Hepatocyte (in vitro differentiated cells): ENCODE measurements at places on chromosomes 12 and 14. TPM values are rescaled to one million over a fixed set of nuclear protein-coding genes. Genes with fewer than 3 reads are reported as not detected.

Gene EFS
- 9.7 and 10.2 TPM in 2 replicates for total RNA-seq

Gene FOXN3
- total RNA-seq: 38.9 and 47.6 TPM in 2 replicates

Gene PTGDR
- total RNA-seq: 2.5 and 3.1 TPM in 2 replicates

Gene CLEC2A
- total RNA-seq: 0.28 TPM in 1 of 2 replicates, not detected in the other

Gene ARHGAP9
- 0.44 and 2.0 TPM in 2 replicates for total RNA-seq

Gene EML5
- total RNA-seq: 1.1 and 1.4 TPM in 2 replicates

Gene ESPL1
- total RNA-seq: 7.6 and 9.0 TPM in 2 replicates

Gene SOX5
- total RNA-seq: 26.4 and 26.9 TPM in 2 replicates

Gene ZNF740
- total RNA-seq: 13.2 and 23.2 TPM in 2 replicates

Gene FOXN4
- total RNA-seq: not detected in 2 replicates

Gene KRT6C
- 0.07 and 0.32 TPM in 2 replicates for total RNA-seq

Gene DDX11
- total RNA-seq: 18.6 and 24.8 TPM in 2 replicates

Gene GPR84
- total RNA-seq: 0.07 TPM in 1 of 2 replicates, not detected in the other

Gene TAS2R9
- 0.13 TPM in 1 of 2 replicates, not detected in the other for total RNA-seq

DNA sequence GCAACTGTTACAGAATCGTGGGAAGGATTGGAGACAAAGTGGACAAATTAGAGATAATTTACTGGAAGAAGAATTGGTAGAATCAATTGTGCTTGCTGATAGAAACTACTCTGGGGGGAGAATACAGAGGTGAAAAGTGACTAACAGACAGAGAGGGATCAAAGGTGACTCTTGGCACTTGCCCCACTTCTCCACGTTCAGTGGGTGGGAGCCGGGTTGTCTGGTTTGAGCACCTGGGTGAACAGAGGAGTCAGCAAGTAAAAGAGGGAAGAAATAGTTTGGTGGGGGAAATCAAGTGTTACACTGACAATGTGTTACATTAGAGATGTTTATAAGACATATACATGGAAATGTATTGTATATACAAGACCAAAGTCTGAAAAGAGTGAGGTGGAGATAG lies 69.1 kb downstream of the PPP2R5E start:
- no peaks in the 10 kb centered on the region for H3K27me3 ChIP-seq
- no peak overlapping the region for H3K4me3 ChIP-seq
- no peaks in the 10 kb centered on the region for H3K36me3 ChIP-seq
- H3K4me1 ChIP-seq: peaks cover 24% of the 10 kb centered on the region
- peak overlapping the region; percentile 78 for H3K27ac ChIP-seq

GRCh38 chr12:12518919-12519318 lies 43.7 kb downstream of the DUSP16 start:
- peaks cover 25% of the 10 kb centered on the region for H3K4me1 ChIP-seq
- H3K36me3 ChIP-seq: no peaks in the 10 kb centered on the region
- H3K27me3 ChIP-seq: no peaks in the 10 kb centered on the region
- H3K4me3 ChIP-seq: no peak overlapping the region

DNA sequence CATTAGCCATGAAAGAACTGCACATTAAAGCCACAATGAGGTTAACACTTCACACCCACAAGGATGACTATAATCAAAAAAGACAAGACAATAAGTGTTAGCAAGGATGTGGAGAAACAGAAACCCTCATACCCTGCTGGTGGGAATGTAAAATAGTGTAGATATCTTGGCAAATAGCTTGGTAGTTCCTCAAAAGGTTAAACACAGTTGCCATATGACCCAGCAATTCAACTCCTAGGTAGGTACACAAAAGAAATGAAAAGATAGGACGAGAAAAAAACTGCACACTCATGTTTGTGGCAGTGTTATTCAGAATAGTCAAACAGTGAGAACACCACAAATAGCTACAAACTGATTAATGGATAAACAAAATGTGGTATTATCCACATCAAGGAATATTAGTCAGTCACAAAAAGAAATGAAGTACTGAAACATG lies 93.5 kb downstream of the ATXN2 start:
- no peaks in the 10 kb centered on the region for H3K4me1 ChIP-seq
- DNase-seq: no peak
- H3K36me3 ChIP-seq: no peaks in the 10 kb centered on the region
- no peak overlapping the region for H3K27ac ChIP-seq

DNA sequence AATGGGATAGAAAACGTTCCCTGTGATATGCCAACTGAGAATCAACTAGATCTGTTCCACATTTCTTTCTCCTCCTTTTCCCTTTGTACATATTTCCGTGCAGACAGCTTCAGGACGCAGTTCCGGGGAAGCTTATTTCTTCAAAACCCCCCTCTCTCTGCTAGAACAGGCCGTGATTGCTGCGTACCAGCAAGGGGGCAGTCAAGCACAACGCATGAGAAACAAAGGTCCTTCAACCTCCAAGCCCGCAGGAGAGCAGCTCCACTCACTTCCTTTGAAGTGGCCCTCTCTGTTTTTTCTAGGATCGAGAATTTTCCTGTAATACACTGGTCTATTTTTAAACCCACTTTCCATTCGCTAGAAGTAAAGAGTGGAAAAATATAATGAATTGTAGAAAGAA lies 80.8 kb downstream of the ZNF664 start:
- DNase-seq: peak; percentile 87
- no peaks in the 10 kb centered on the region for H3K27me3 ChIP-seq
- H3K36me3 ChIP-seq: no peaks in the 10 kb centered on the region
- H3K4me1 ChIP-seq: peaks cover 8% of the 10 kb centered on the region
- no peak overlapping the region for H3K4me3 ChIP-seq

DNA sequence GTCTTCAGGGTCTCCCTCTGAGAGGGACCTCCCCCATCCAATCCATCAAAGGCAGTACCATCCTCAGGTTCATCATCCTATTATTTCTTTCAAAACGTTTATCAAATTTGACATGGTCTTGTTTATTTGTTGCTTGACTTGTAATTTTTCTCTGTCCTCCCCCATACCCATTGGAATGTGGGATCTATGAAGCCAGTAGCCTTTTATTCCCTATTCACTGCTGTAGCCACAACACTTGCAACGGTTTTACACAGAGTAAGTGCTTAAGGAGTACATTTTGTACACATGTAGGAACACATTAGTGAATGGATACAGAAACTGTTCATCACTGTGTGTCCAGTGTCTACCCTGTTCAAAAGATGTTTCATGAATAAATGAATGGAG lies 41.5 kb downstream of the IGF1 start:
- no peaks in the 10 kb centered on the region for H3K36me3 ChIP-seq
- no peak overlapping the region for H3K4me3 ChIP-seq

- H3K4me3 ChIP-seq: no peak overlapping the region
- H3K36me3 ChIP-seq: no peaks in the 10 kb centered on the region
- no peaks in the 10 kb centered on the region for H3K4me1 ChIP-seq
Measured at GRCh38 chr14:59425322-59425935, 39.8 kb downstream of the GPR135 start.

- no peaks in the 10 kb centered on the region for H3K27me3 ChIP-seq
- no peak for DNase-seq
- no peak overlapping the region for H3K27ac ChIP-seq
- no peaks in the 10 kb centered on the region for H3K36me3 ChIP-seq
Measured at GRCh38 chr12:58009405-58010195, 68.2 kb downstream of the ATP23 start.

GRCh38 chr14:67512463-67513310 lies 20.4 kb upstream of the PLEKHH1 start:
- peaks cover 7% of the 10 kb centered on the region for H3K27me3 ChIP-seq
- no peaks in the 10 kb centered on the region for H3K36me3 ChIP-seq
- peak overlapping the region; percentile 87 for H3K27ac ChIP-seq

DNA sequence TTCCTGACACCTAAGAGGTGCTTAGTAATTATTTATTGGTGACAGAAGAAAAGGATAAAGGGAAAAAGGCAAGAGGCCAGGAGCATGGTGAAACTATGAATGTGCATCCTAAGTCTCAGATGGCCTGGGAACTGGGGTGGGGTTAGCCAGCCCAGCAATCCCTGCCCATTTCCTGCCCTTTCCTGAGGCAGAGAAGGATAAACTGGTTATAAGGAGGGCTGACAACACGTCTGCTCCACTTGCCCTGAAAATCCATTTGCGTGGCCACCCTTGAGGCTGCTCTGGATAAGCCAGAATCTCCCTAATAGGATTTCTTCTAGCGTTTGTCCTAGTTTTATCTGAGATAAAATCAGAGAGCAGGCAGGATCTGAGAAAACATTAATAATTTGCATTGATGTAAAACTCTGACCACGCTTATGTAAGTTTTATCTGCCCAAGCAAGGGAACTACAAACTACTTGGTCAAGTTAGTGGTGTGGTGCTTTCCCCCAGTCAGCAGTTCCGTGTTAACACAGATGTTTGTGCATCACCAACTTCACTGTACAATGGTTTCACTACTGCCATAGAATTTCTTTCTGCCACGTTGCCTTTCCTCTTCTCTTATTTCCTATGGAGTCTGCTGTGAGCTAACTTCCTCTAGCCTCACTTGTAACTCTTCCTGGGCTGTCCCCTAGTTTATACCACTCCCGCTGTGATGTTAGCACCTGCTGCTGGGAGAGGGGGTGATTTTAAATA lies 392.7 kb downstream of the RPS29 start:
- no peaks in the 10 kb centered on the region for H3K4me1 ChIP-seq
- DNase-seq: no peak
- no peak overlapping the region for H3K27ac ChIP-seq
- no peaks in the 10 kb centered on the region for H3K36me3 ChIP-seq
- H3K27me3 ChIP-seq: no peaks in the 10 kb centered on the region
- H3K4me3 ChIP-seq: no peak overlapping the region

GRCh38 chr14:95885866-95886265 lies 9.2 kb downstream of the TUNAR start:
- H3K27ac ChIP-seq: no peak overlapping the region
- no peaks in the 10 kb centered on the region for H3K4me1 ChIP-seq
- DNase-seq: no peak
- peaks cover 21% of the 10 kb centered on the region for H3K27me3 ChIP-seq
- H3K36me3 ChIP-seq: no peaks in the 10 kb centered on the region

DNA sequence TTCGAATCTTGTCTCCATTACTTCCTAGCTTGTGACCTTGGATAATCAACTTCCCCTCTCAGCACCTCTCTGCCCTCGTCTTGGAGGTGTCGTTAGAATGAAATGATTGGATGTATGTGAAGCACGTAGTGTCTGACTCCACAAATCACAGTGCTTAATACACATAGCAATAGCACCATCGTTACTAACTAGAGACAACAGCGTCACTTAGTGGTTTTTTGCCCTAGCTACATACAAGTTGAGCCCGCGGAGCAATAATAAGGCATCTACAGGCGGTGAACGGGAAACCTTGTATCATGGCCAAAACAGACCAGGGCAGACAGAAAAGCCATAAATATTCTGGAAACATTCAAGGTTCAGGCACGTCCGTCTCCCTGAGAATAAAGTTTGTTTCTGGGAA lies 154.9 kb downstream of the ASCL4 start:
- H3K4me1 ChIP-seq: no peaks in the 10 kb centered on the region
- peaks cover 20% of the 10 kb centered on the region for H3K27me3 ChIP-seq
- no peaks in the 10 kb centered on the region for H3K36me3 ChIP-seq
- DNase-seq: peak; percentile 32

DNA sequence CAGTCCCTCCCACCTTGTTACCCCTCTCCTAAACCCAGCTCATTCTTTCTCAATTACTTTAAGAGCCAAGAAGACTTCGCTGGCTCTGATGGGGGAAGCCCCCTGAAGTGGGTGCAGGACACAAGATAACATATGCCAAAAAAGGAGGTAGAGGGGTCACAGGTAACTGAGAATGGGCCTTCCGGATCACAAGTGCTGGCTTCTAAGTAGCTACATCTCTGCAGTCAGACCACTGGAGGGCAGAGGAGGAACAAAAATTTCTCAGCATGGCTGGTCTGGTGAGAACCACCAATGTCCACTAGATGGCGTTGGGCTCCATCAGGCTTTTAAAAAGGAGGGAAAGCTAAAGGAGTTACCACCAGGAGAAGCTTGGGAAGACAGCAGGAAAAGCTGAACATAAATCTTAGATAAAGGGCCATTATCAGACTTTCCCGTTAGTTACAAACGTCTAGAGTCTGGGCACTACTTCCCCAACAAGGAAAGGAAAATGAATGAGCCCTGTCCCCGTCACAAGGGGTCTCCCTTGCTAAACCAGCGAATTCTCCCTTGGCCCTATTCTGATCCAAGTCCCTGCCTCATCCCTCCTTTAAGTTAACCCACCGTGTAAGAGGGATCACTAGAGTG lies 11.6 kb upstream of the CDH24 start:
- DNase-seq: peak; percentile 94
- no peaks in the 10 kb centered on the region for H3K36me3 ChIP-seq
- H3K27ac ChIP-seq: peak overlapping the region; percentile 89
- no peaks in the 10 kb centered on the region for H3K27me3 ChIP-seq

- no peaks in the 10 kb centered on the region for H3K36me3 ChIP-seq
- no peaks in the 10 kb centered on the region for H3K27me3 ChIP-seq
- peak; percentile 66 for DNase-seq
- no peaks in the 10 kb centered on the region for H3K4me1 ChIP-seq
- H3K27ac ChIP-seq: no peak overlapping the region
- no peak overlapping the region for H3K4me3 ChIP-seq
Measured at GRCh38 chr12:80763874-80764273, 47.2 kb downstream of the MYF5 start.

GRCh38 chr12:65948320-65949008 lies 124.2 kb downstream of the HMGA2 start:
- no peaks in the 10 kb centered on the region for H3K27me3 ChIP-seq
- peak overlapping the region; percentile 55 for H3K27ac ChIP-seq
- peak; percentile 81 for DNase-seq
- H3K36me3 ChIP-seq: no peaks in the 10 kb centered on the region

DNA sequence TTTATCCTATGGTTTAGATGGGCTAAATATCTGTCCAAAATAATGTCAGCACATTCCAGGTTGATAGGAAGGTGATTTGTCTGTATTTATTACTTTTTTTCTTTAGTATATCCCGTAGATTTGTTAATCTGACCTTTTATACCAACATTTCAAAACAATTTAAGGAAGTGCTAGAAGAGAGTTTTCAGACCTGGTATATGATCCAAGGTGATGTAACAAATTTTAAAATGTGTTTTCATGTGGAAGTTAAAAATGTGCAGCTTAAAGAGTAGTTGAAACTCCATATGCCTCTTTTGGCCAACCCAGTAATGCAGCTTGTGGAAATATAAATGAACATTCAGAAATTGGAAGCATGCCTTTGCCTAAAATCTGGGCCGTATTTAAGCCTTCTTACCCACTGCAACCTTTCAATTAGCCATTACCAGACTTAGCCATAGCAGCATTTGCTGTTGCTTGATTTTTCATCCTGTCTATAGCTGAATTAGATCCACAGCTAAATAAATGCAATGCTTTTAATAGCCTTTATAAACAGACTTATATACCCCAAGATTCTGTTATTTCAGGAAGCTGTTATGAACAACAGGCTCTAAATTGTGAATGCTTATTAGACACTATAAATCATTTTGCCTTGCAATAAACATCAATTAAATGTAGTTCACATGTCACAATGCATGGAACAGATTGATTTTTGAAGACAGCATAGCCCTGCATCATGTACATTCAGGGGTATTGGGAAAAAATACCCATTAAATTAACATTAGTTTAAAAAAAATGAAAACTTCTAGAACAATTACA lies 271.2 kb downstream of the PDZRN4 start:
- no peak for DNase-seq
- H3K36me3 ChIP-seq: no peaks in the 10 kb centered on the region
- no peak overlapping the region for H3K4me3 ChIP-seq
- H3K27ac ChIP-seq: no peak overlapping the region
- H3K4me1 ChIP-seq: no peaks in the 10 kb centered on the region
- no peaks in the 10 kb centered on the region for H3K27me3 ChIP-seq

GRCh38 chr12:123816896-123817537 lies 54.9 kb downstream of the DNAH10 start:
- H3K27ac ChIP-seq: no peak overlapping the region
- H3K27me3 ChIP-seq: no peaks in the 10 kb centered on the region
- no peak for DNase-seq
- H3K4me1 ChIP-seq: no peaks in the 10 kb centered on the region
- no peak overlapping the region for H3K4me3 ChIP-seq

- H3K27ac ChIP-seq: peak overlapping the region; percentile 35
- H3K36me3 ChIP-seq: no peaks in the 10 kb centered on the region
- H3K4me1 ChIP-seq: peaks cover 55% of the 10 kb centered on the region
- no peaks in the 10 kb centered on the region for H3K27me3 ChIP-seq
- DNase-seq: no peak
Measured at GRCh38 chr12:46263140-46264016, 5.5 kb downstream of the SLC38A1 start.
